CD4-positive, alpha-beta T cell treated with Interferon gamma for 1 hour (primary cell): ENCODE measurements at places on chromosomes 1 and 21.

GRCh38 chr1:17422461-17422860 is 17.0 kb downstream of the RCC2 start:
- DNase-seq = no peak

GRCh38 chr1:204289280-204289679 is 70.4 kb downstream of the PLEKHA6 start:
- no peak for DNase-seq

DNA sequence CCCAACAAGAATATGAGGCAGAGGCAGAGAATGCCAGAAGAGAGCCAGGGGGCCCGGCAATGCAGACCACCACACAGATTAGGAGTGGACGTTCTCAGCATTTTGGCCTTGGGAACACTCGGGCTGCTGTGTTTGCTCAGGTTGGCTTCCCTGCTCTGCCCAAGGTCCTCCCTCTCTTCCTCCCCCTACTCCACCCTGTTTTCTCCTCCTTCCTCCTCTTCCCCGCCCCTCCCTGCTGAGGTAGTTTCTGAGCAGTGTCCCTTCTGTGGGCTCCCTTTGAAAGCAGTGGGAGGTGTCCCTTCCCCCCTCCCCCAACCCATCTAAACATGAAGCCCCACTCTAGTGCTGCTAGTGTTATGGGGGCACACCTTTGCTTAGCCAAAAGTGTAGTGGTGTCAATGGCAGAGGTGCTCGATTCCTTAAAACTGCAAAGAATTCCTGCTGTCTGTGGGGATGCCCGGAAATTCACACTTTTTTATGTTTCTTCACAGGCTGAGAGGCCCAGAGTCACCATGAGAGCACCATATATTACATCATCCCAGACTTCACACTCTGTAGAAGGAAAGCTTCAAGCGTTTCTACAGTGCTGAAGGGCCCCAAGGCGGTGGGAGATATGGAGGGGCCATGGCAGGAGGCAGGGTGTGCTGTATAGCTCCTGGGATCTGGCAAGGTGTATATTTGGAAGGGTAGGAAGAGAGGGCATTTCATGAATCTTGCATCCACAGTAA is at the start of gene HHIPL2:
HHIPL2 (minus strand) TSS at position 161 of the 728 bp plus-strand sequence; CDS start at position 101, 60 bp downstream.
- DNase-seq = no peak

DNA sequence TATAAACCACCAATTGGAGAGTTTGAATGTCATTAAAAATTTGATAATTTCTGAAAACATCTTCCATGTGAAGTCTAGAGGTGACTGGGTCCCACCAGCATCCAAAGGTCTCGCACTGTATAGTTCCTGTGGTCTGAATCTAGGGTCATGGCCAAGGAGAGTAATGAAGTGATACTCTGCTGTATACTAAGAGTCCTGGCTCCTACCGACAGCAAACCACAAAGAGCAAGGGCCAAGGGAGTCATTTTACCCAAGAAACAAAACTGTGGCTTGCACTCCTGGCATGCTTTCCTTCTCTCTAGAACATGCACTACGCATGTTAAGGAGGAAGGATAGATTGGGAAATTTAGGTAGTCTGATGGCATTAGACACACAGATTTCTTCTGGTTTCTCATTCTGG is 115.6 kb downstream of the BRINP2 start:
- no peak for DNase-seq

DNA sequence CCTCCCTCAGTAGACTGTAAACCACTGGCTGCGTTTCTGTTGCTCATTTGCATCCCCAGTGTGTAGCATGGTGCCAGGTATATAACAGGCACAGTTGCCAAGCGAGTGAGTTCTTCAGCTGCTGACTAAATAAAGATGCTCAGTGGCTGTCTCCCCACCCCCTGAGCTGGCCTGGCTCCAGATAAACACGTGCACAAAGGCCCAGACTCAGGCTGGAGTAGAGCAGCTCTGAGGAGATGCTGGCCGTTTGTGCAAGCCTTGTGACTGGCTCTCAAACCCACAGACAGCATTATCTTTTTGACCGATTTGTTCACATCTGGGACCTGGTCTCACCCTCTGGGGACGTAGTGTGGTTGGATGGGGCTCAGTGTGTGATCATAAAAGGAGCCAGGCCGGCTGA is 7.1 kb downstream of the CHRNB2 start:
- DNase-seq = no peak

- DNase-seq = no peak
Measured at GRCh38 chr1:24870551-24871195, 59.4 kb downstream of the RUNX3 start.

DNA sequence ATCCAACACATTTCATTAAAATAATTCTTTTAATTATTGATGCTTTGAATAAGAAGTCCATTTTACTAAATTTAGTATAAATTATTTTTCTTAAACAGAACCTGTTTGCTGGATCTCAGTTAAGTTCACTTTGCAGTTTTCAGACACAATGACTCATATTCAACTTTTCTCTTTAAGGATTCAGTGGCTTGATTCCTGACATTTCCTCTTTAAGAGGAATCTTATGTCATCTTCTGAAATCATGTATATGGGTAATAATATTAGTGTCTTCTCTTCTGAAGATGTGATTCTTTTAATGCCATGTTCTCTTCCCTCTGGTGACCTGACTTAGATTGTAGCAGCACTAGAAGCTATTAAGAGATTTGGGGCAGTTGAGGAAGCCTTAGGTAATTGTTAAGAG is 12.6 kb downstream of the CREG1 start:
- DNase-seq = no peak

GRCh38 chr1:201525193-201525778 is 13.6 kb upstream of the NAV1 start:
- no peak for DNase-seq

- DNase-seq = no peak
Measured at GRCh38 chr1:214296860-214297745, 16.1 kb downstream of the SMYD2 start.

- no peak for DNase-seq
Measured at GRCh38 chr1:10833630-10834557, 37.4 kb upstream of the CASZ1 start.

GRCh38 chr1:116933606-116934515 is 24.1 kb downstream of the PTGFRN start:
- DNase-seq = no peak

GRCh38 chr1:90488451-90488850 is 228.7 kb downstream of the BARHL2 start:
- DNase-seq = no peak

- DNase-seq = no peak
Measured at GRCh38 chr1:106254748-106255147, 801.7 kb upstream of the PRMT6 start.

DNA sequence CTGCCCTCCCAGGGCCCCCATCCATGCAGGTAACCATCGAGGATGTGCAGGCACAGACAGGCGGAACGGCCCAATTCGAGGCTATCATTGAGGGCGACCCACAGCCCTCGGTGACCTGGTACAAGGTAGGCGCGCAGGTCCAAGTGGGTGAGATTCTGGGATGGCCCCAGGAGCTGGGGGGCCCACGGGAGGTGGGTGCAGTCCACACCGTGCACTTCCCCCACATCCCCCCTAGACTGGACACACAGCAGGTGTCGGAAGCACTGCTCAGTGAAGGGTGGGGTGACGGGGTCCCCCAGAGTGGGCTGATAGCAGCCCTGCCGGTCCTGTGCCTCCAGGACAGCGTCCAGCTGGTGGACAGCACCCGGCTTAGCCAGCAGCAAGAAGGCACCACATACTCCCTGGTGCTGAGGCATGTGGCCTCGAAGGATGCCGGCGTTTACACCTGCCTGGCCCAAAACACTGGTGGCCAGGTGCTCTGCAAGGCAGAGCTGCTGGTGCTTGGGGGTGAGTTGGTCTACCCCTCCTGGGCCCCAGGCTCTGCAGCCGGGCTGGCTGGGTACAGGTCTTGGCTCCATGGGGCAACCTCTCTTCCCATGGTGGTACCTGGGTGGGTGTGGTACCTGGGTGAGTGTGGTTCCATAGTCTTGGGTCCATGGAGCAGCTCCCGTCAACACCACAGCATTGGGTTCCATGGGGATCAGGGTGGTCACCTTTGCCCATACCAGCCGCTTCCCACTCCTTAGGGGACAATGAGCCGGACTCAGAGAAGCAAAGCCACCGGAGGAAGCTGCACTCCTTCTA is 40.4 kb downstream of the TRIM11 start:
- no peak for DNase-seq

- no peak for DNase-seq
Measured at GRCh38 chr1:63698001-63698838, 75.6 kb upstream of the ROR1 start.
